ENCODE measurements at places on chromosomes 11 and 22.

DNA sequence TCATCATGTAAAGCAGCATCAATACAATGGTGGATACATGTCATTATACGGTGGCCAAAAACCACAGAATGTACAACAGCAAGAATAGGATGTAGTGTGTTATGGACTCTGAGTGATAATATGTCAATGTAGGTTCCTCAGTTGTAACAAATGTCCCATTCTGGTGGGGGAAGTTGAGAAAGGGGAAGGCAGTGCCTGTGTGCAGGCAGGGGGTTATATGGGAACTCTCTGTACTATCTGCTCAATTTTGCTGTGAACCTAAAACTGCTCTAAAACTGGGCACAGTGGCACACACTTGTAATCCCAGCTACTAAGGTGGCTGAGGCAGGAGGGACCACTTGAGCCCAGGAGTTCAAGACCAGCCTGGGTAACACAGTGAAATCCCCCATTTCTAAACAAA is 5.9 kb downstream of the CHKA start:
- no peak for DNase-seq

- DNase-seq = no peak
Observed at GRCh38 chr11:73310661-73311393, 2.8 kb downstream of the ARHGEF17 start.

GRCh38 chr11:64745189-64745520 is 1.2 kb upstream of the RASGRP2 start:
- no peak for DNase-seq

DNA sequence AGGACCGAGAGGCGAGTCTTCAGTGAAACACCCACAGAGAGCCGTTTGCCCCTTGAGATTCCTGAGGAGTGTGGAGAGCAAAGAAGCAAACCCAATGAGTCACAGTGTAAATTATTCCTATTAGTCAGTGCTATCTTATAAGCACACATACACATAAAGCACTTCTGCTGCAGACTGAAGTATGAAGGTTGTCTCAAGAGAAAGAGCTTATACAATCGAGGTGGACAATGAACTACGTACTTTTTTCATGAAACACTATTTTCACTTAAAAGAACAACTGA is 37.3 kb downstream of the GALNT18 start:
- no peak for DNase-seq

GRCh38 chr11:74072286-74072685 is 63.4 kb upstream of the UCP3 start:
- no peak for DNase-seq

GRCh38 chr22:38203090-38203810 is 1.5 kb downstream of the MAFF start:
- no peak for DNase-seq

DNA sequence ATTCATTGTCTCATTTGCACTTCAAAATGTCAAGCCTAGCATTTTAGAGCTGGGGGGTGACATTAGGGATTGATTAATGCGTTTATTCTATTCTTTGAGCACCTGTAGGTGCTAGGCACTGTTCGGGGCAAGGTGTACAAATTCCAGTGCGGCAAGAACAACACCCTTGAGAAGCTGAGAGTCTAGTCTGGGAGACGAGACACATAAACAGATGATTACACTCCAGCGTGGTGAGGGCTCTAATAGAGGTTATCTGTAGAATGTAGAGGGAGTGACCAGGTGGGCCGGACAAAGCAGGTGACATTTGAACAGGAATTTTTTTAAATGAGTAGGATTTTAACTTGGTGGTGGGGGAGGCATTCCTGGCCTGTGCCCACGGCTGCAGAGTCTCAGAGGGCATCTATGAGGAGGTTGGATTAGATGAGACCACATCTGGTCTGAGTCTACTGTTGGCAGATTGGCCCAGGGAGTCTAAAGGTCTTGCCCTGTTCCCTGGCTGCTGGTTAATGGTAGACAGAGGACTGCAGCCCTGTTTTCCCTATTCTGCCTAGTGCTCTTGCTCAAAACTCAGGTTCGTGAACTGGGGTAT is 970 bp downstream of the CAT start:
- DNase-seq = no peak

- DNase-seq = no peak
Observed at GRCh38 chr22:47168900-47169800, 406.7 kb downstream of the TBC1D22A start.

DNA sequence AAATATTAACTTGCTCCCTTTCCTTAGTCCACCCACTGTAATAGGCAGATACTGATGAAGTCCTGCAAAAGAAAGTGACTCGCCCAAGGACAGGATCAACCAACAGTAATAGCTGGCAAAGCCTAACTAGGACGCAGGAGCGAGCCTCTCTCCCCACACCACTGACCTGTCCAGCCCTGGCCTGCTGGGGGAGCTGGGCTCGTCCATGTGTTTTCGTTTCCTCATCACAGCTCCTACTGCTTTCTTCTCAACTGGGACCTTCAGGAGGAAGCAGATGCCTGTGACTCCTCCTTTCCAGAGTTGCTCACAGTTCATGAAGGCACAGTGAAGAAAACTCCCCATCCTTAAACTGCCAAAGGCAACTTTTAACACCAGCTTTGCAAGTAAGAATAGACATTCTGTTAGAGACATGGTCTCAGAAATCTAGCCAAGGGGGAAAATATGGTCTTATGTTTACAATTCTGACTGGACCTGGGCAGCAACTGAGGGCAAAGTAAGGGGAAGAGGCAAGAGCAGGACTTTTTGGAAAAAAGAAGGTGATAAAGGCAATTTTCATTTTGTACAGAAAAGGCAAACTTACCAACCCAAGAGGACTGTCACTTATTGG is 11.6 kb upstream of the GPHA2 start:
- DNase-seq = no peak

- DNase-seq = no peak
Observed at GRCh38 chr11:116637766-116638165, 135.0 kb downstream of the BUD13 start.

DNA sequence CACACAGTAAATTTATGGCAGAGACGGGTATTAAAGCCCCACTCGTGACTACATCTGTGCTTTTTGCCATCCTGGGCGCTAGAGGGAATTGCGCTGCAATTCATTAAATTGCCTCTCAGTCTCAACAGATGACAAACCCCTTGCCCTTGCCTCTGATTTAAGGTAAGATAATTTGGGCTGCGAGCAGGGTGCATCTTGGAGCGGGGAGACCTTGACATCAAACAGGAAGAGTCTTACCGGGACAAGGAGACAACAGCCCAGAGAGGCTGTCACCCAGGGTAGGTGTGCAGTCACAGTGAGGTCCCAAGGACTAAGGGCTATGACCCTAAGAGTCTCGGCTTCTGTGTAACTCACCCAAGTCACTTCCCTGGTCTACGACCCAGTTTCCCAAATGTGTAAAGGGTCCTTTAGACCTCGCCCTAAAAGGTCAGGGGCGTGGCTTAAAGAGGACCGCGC is 449 bp upstream of the TOM1 start:
- DNase-seq = no peak

DNA sequence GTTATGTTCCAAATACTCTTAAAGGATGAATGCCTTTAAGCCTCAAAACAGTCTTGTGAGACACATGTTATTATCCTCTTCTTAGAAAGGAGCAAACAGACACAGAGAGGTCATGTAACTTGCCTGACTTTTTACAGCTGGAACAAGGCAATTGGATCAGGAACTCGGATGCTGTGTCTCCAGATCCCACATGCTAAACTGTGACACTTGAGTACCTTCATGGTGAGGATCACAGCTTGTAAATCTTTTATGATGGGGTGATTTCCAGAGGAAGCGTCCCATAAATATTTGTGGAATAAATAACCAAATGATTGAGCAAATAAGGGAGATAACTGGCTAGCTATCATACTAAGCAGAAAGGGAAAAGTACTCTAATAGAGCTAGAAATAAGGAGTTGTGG is 171.2 kb downstream of the C11orf91 start:
- no peak for DNase-seq

DNA sequence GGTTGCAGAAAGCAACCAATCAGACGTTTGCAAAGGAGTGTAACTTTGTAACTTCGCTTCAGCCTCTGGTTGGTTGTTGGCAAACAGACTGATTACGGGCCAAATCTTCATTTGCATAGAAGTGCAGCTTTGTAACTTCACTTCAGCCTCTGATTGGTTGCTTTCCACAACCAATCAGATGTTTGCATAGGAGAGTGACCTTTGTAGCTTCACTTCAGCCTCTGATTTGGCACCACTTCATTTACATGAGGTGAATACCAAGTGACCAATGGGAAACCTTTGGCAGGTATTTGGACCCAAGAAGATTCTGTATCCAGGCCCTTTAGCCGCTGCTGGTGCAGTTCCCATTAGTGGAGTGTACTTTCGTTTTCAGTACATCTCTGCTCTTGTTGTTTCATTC is 16.0 kb downstream of the USP47 start:
- no peak for DNase-seq

- DNase-seq = no peak
Observed at GRCh38 chr11:32722255-32722654, 72.2 kb downstream of the CCDC73 start.

DNA sequence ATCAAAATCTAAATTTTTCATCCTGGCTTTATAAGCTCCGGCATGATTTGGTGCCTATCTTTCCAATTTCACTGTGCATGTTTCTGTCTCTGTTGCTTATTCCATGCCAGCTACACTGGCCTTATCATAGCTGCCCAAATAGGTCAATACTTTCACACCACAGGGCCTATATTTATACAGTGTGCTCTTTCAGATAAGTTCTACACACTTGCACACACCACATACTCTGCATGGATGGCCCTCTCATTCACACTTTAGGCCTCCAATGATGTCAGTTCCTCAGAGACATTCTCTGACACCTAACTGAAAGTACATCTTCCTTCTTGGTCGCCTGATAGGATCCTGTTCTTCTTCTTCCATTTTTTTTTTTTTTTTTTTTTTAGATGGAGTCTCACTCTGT is 7.0 kb downstream of the ALG8 start:
- DNase-seq = no peak

- no peak for DNase-seq
Observed at GRCh38 chr11:67315325-67315909, 12.1 kb downstream of the SSH3 start.

DNA sequence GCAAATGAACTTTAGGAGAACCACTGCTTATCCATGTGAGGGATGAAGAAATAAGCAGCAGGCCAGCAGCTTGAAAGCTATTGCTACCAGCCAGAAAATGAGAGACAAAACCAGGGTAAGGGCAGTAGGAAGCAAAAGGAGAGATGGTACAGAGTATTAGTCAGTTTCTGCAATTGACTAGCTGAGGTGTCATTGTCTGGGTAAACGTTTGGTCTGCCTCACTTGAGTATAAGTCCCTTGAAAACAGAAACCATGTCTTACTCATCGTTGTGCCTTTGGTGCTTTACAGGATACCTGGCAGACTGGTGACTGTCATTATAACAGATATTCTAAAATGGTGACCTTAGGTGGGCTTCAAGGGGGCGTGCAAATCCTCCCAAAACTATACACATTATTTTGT is 63.9 kb upstream of the USP47 start:
- DNase-seq = no peak

All from NCI-H510A (cell line).